Anterior cingulate cortex (tissue), 58 donors: ENCODE measurements at places on chromosomes 11 and 22.

DNA sequence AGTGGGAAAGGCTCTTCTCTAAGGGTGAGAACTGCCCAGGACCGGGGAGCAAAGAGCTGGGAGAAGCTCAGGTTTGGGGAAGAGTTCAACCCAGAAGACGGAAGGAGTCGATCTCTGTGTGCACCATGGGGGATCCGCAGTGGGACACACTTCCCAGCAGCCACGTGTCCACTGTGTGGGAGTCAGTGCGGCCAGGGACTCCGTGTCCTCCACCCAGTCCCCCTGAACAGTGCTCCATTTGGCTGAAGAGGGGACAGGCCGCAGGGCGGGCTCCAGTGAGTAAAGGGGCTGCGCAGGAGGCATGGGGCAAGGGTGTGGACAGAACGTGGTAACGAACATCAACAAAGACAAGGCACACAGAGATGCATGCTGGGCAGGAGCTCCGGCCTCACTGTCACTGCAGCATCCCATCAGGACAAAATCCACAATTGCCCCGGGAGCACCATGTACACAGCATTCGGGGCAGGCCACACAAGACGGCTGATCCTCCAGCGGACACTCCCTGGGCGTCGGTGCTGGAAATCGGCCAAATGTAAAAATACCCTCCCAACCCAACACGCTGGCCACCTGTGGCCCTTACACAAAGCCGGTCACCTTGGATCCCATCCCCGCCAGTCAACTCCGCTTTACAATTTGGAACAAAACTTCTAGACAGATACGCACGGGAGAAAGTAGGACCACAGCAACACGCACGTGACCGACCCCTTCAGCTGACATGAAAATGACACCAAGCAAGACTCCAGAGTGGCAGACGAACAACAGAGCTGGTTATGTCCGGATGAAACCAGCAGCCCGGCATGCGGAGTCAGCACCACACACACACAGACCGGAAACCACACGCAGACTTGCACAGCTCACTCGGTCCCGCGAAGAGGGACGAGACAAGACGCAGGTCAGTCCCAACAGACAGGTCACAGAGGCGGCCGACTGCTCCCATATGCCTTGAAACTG lies 366.8 kb downstream of the SHANK2 start:
- DNase-seq, result peak; percentile 36

DNA sequence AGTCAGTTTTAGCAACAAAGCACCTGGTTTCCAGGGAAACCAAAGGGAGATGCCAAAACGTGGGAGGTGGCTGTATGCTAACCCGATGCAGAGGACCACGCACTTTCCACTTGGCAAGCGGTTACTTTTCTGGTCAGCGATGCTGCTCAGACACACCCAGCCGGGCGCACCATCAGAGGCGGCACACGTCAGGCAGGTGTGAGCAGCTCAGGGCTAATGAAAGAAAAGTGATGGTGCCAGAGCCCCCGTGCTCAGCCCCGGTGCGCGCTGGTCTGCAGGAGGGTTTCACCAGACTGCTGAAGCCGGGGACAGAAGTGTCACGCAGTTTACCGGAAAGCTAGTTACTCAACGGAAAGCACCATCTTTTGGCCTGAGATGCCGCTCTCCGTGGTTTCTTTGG lies 5.7 kb downstream of the LTO1 start:
- no peak for DNase-seq

DNA sequence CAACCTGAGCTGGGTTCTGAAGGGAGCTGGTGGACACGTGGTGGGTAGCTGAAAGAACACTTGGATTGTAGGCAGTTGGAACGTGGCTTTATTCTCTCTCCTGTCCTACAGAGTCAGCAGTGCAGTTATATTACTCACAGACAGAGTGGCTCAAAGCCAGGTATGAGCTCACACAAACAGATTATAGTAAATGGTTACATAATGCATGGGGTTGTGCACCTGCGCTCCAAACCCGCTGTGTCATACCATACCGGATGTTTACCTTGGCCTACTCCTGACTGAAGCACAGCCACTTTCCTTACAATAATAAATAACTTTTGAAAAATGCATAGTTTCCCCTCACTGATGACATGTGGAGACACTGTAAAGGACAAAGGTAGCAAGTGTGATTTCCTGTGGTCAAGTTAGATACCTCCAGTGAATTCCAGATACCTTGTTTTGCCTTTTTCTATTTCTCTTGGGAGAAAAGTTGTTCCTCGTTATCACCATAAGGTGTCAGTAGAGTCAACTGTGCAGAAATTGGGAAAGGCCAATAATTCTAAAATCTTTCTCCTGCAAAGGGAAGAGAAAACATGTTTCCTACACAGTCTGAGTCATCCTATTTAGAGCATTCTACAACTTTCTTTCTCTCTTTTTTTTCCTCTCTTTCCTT lies 13.5 kb downstream of the MS4A6A start:
- no peak for DNase-seq

GRCh38 chr11:93132836-93133235 lies 65.0 kb downstream of the SLC36A4 start:
- no peak for DNase-seq

- DNase-seq, result no peak
Measured at GRCh38 chr22:23242473-23243001, 62.2 kb downstream of the BCR start.

DNA sequence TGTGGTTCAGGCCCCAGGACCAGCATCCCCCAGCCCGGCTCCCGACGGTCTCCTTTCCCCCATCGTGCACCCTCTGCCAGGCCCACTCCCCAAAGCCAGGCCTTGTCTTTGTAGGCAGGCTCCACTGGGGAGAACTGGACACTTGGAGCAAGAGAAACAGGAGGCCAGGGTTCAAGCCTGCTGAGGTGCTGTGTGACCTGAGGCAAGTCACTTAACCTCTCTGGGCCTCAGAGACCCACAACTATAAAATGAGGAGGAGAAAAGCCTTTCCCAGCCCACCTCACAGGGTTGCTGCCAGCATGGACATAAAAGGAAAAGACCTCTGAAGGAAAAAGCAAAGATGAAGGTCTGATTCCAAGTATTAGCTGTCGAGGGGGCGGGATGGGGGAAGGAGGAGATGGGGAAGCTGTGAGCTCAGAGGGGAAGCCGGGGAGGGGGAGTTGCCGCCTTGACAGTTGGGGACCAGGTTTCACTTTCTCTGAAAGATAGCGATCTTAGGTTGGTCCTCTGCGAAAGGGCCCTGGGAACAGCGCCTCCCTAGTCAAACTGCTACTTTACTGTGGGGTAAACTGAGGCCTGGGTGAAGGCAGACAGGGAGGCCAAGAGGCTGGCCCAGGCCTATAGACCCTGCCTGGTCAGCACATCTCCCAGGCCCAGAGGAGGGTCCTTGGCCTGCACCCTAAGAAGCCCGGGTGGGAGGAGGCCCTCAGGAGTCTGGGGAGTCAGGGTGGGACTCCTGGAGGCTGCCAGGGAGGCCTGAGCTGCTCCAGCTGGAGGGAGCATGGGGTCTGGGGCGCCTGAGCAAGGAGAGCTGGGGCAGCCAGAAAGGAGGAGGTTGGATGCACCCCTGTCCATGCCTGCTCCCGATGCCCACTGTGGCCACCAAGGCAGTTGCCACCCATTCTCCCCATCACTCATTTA lies 991 bp upstream of the OSM start:
- no peak for DNase-seq

DNA sequence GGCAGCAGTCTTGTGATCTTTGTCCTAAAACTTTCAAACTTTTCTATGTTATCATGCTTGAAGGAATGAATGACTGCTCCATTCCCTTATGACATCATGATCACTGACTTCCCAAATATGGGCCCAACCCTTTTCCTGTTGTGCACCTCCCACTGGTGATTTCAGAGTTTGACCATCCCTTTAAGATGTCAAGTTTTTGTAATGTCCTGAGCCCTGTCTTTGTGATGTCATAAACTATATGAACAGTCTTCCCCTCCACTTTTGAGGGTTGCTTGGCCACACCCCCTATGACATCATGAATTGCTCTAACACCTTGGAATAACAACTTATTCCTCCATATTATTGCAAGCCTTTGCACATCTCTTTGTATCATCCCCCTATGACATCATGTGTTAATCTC lies 16.5 kb upstream of the NUCB2 start:
- DNase-seq, result no peak

GRCh38 chr11:39011797-39012196 lies 2413.8 kb upstream of the RAG2 start:
- no peak for DNase-seq

GRCh38 chr11:97202613-97203292 lies 812.9 kb downstream of the JRKL start:
- DNase-seq, result no peak

DNA sequence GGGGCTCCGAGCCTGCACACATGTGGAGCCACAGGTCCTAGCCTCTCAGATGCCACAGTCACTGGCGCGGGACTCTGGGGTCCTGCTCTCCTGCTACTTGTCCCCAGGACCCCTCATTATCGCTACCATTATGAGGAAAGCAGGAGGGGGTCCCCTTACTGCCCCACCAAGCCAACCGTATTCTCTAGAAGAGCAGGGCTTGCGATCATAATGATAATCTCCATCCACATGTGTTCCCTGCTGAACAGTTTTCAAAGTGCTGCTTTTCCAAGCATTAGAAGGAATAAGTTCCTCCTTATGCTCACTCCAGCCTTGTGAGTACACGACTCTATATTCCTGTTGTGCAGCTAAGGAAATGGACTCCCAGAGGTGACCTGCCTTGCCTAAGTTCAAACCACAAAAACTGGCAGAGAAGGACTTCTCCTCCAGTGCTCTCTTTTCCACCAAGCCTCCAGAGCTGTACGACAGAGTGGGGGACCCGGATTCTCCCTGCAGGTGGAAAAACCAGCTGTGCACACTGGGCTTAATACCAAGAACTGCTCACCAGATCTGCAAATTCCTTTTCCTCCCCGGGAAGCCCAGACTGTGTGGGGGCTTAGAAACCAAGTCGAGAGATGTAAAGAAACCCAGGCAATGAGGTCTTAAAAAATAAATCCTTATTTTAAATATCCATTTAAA lies 92.8 kb upstream of the DRD2 start:
- peak; percentile 12 for DNase-seq

GRCh38 chr11:131145791-131146190 lies 224.6 kb upstream of the NTM start:
- no peak for DNase-seq

DNA sequence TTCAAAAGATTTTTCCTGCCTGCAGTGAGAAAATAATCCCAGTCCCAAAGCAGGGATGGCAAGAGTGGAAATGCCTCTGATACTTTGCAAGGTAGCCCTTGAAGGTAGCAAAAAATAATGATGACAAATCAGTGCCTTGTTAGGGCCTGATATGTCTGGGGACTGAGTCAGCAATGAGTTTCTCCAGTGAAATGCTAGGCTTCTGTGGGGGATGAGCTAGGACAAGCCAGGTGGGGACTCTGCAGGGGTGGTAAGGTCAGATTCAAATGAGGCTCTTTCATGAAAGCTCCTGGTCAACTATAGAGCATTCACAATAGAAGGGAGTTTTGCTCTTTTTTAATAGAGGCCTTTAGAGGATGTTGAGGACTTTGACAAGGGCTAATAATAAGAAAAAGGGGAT lies 77.7 kb downstream of the ME3 start:
- DNase-seq, result no peak
